Mesothelial cell of epicardium (in vitro differentiated cells): ENCODE measurements at places on chromosomes 1 and 21. TPM values are rescaled to one million over a fixed set of nuclear protein-coding genes. Genes with fewer than 3 reads are reported as not detected.
A peak's percentile ranks its signal among the peaks of the same experiment; 100 is the strongest.

DNA sequence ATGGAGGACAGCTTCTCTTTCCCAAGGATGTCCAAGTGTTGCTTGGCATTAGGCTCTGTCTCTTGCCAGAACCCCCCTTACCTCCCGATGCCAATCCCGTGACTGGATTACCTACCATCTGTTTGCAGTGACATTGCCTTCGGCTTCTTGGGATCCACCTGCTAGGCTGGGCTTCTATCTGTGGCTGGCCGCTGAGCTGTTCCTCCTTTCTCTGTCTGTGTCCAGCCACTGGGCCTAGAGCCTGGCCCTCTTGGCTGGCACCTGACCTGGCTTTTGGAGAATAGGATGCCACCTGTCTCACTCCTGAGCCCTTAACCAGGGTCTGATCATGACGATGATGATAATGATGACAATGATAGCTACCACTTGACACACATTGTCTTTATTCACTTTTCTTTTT, 41.6 kb upstream of the STUM start:
- DNase-seq: peak; percentile 14

- DNase-seq: no peak
These were observed 3.1 kb downstream of the BACE2 start for GRCh38 chr21:41170859-41171609.

- no peak for DNase-seq
These were observed 15.4 kb upstream of the EPS15 start for GRCh38 chr1:51534447-51534846.

GRCh38 chr1:40361637-40362036, 11.9 kb upstream of the SMAP2 start:
- no peak for DNase-seq

DNA sequence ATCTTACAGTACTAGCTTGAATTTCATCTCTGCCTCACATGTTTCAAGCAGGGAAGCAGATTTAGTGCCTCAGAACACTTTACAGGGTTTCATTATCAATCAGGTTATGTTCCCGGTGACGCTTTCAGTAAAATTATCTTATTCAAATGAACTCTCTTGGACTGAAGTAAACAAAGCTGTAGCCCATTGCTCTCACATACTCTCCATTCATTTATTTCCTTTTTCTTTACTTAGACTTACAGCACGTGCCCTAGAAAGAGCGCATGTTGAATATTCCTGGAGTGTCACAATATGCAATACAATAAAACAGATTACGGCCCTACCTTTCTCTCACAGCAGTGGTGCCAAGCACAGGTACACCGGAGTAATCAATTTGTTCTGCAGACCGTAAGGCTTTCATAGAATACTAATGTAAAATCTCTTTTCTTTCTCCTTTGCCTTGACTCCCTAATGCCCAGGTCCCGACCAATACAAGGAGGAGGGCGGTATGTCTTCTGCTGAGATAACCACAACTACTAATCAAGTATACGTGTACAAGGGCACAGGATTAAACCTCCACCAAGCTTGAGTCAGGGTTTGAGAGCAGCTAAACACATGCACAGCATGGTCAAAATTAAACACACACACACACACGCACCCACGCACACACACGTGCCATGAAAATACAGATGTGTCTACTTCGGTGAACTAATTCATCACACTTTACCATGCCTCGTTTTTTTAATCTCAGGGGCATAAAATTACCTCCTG, 62.8 kb downstream of the NRIP1 start:
- DNase-seq: no peak

GRCh38 chr1:189609167-189609566, 868.5 kb downstream of the BRINP3 start:
- no peak for DNase-seq

- DNase-seq: no peak
These were observed 56.3 kb downstream of the KCNAB2 start for GRCh38 chr1:6101826-6102531.

GRCh38 chr1:195096051-195096521, 1512.2 kb downstream of the KCNT2 start:
- no peak for DNase-seq

DNA sequence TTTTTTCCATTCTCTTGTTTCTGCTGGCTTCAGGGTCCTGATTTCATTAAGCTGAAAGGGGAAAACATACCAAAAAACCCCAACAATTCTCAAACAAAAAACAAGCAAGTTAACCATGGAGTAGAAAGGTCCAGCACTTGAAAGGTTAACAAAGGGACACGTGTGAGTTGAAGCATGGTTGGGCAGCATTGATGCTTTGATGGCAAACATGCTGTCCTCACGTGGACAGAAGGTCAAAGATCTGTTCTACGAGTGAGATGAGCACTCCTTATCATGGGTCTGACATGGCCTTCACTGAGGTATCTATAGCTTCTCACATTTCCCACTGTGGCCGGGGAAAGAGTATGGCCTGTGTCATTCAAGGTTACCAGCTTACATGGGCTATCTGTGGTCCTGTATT, 394.9 kb downstream of the HHAT start:
- no peak for DNase-seq

GRCh38 chr1:91683598-91683951, 182.9 kb downstream of the CDC7 start:
- no peak for DNase-seq

DNA sequence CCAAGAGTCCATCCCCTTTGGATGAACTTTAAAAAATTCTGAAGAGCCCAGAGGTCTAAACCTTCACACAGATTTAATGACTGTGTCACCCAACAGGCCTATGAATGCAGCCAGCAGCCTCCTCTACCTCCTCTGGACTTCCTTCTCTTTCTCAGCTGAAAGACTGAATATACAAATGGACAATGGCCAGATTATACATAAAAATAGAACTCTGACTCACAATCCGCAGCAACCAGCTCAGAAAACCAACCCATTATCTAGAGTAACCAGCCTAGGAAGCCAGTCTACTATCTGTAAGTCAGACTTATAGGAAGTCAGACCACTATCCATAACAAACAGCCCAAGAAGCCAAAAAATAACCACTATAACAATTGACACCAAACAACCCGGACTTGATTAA, 224.5 kb downstream of the ASTN1 start:
- no peak for DNase-seq

DNA sequence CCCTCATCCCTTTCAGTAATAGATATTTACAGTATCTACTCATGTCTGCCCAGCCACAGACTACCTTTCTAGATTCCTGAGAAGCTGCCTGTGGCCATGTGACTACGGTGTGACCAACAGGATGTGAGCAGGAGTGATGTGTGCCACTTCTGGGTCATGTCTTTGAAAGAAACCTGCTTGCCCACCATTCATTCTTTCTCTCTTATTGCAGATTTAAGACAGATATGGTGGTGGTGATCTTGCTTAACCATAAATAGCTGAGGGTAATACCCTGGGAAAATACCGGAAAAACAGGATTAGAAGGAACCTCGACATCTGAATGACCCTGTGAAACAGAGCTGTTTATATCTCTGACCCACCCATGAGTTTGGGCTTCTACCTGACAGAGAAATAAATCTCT, 41.6 kb upstream of the GUCA2A start:
- DNase-seq: no peak

Gene MIA3
- 70.0 to 74.3 TPM (median 72.9 TPM) in 3 replicates for total RNA-seq

Gene TFF3
- total RNA-seq: 1.5 TPM in 1 of 3 replicates, not detected in the others

Gene KRTAP19-3
- not detected in 3 replicates for total RNA-seq
